ENCODE measurements at places on chromosomes 4 and X.

DNA sequence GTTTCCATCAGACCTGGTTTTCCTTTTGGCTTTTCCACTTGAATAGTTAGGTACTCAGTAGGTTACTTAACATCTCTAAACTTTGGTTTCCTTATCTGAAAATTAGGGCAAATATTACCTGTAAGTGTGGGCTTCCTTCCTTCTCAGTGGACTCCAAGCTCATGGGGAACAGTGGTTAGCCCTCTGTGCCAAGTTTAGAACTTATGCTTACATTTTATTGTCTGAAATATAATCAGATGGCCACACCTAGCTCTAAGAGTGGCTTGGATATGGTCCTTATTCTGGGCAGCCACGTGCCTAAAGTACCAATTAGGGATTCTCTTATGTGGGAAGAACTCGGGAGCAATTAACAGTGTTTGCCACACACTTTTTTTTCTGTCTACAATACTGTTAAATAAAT lies 133.9 kb downstream of the UCHL1 start:
- no peak for DNase-seq

DNA sequence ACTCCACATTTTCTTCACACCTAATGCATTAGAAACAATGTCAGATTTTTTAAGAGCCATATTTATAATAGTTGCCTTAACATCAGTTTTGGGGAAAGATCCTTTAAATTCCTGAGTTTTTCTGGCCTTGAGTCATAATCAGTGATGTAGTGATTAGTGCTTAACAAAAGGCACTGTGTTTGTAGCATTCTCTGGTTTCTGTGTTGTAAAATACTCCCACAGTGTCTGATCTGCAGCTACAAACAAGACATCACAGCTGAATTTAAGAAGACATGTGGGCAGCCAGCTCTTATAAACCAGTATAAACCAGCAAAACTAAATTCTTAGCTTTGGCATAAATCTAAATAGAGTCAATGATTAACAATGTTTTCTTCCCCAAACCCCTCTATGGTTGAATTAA lies 233.8 kb downstream of the FSTL5 start:
- no peak for DNase-seq

- no peak for DNase-seq
These were observed 11.3 kb downstream of the AREG start for GRCh38 chr4:74456056-74456744.

DNA sequence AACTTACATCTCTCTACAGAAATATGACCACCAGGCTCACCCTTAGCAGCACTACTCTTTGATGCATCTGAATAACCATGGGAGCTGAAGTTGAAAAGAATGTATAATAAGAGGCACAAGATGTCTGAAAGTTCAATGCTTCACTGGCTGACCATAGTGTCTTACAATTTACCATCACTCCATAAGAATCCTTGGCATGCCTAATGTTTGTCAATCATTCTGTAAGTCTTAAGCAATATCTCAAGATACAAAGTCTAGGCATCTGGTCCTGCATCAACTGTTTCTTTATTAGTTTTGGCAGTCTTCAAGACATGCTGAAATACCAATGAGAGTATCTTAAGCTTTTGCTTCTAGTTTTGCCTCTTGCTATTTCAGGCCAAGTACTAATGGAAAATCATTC lies 755.5 kb downstream of the STIM2 start:
- DNase-seq = no peak

- DNase-seq = no peak
These were observed 33.4 kb downstream of the C4orf54 start for GRCh38 chr4:99624141-99624719.

GRCh38 chr4:26268246-26268645 lies 52.6 kb upstream of the RBPJ start:
- DNase-seq = no peak

All from CD4-positive, alpha-beta T cell treated with Interferon gamma for 1 hour (primary cell).